GM23248 (cell line): ENCODE measurements at places on chromosomes 2 and 18.

DNA sequence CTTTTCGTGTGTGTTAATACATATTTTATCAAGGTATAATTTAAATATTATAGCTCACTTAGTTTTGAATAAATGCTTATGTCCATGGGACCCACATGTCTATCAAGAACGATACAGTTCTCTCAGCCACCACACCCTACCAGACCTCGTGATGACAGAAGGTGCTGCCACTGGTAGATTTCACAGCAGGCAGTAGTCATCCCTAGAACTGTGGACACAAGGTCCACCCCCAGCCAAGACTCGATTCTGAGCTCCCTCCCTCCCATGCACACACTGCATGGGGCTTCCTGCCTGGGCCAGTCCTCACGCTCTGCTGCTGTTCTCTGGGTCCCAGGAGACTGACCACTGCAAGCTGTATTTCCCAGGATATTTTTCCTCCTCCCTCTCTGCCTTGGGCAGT, 26.5 kb upstream of the CREB1 start:
- DNase-seq = peak; percentile 64

GRCh38 chr2:7031547-7032245, 114.5 kb downstream of the RNF144A start:
- no peak for DNase-seq

GRCh38 chr18:62844850-62845643, 129.7 kb downstream of the PHLPP1 start:
- DNase-seq = peak; percentile 3

DNA sequence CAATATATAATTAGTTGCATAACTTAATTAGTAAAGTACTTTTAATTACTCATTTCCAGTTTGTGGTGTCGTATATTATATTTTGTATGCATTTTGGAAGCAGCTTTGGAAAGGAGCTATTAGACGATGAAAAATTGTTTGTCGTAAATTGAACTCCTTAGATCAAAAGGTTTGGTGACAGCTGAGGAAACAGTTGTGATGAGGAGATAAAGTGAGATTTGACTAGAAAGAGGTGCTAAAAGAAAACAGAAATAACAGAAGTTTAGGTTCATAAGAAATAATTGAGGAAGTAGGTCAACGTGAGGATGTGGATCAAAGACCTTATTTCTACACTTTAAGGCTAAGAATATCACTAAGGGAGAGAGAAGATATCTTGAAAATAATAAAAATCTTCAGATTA, 141.9 kb upstream of the NETO1 start:
- no peak for DNase-seq

DNA sequence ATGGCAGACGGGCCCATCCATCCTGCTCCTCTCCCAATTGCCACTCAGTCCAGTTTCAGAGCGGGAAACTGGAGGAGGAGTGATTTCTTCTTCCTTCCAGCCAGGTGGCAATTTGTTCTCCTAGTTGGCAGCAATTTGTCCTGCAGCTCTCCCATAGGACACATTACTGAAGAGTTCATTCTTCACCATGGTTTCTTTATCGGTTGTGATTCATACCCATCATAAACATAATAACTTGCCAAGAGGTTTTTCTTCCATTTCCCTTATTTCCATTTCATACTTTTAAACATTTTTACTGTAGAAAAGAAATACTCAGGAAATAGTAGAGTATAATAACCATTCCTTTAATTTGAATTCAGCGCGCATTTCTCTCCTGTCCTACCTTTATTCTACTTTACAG, 377.9 kb upstream of the RAB12 start:
- DNase-seq = no peak

- no peak for DNase-seq
Measured at GRCh38 chr2:127389778-127390435, 2.1 kb upstream of the MAP3K2 start.

GRCh38 chr2:170966648-170967396, 37.8 kb downstream of the GORASP2 start:
- peak; percentile 36 for DNase-seq
